ENCODE measurements at places on chromosomes 2 and 18.

- H3K4me1 ChIP-seq: peaks cover 10% of the 10 kb centered on the region
- no peaks in the 10 kb centered on the region for H3K27me3 ChIP-seq
- no peak for DNase-seq
- H3K4me3 ChIP-seq: no peak overlapping the region
Observed at GRCh38 chr2:11811036-11811654, 64.7 kb downstream of the LPIN1 start.

DNA sequence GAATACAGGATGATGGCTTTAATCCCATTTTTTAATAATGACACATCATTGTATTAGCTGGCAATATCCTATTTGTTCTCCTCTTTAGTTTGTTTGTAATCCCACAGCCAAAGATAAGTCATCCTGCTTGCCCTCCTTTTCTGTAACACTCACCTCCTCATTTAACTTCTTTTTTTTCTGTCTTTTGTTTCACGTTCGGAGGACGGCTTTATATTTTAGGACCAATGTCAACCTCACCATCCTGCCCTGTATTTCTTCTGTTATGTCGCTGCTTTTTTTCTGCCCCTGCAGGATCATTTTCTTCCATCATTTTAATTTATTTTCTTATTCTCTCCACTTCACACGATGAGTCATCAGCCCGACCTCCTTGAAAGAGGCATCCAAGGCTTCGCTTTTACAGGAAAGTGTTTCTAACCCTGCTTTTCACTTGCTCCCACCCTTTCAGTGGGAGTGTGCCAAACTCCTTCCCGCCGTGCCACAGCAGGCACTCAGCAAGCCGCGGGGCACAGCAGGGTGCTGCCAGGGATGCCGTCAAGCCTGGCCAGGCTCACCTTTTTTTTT lies 11.4 kb downstream of the RAB31 start:
- no peaks in the 10 kb centered on the region for H3K36me3 ChIP-seq
- no peaks in the 10 kb centered on the region for H3K4me1 ChIP-seq
- DNase-seq: no peak
- H3K27me3 ChIP-seq: no peaks in the 10 kb centered on the region
- no peak overlapping the region for H3K27ac ChIP-seq

DNA sequence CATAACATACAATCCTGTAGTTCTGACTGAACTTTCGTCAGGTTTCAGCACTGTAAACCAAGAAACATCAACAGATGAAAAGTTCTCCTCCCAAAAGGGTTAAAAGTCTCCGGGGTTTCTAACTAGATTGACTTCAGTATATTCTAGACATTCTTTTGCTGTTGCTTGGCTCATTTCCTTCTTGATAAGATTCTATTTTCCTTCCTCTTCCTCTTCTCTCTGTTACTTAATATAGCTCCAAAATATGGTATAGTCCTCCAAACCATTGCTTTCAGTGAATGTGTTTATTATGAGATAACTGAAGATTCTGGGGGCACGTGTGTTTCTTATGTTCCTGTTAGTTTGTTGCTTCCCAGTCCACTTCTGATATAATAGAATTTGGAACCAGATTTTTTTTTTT lies 46.4 kb upstream of the MAP4K3 start:
- H3K4me3 ChIP-seq: no peak overlapping the region
- H3K27me3 ChIP-seq: no peaks in the 10 kb centered on the region
- no peaks in the 10 kb centered on the region for H3K36me3 ChIP-seq
- H3K27ac ChIP-seq: no peak overlapping the region

DNA sequence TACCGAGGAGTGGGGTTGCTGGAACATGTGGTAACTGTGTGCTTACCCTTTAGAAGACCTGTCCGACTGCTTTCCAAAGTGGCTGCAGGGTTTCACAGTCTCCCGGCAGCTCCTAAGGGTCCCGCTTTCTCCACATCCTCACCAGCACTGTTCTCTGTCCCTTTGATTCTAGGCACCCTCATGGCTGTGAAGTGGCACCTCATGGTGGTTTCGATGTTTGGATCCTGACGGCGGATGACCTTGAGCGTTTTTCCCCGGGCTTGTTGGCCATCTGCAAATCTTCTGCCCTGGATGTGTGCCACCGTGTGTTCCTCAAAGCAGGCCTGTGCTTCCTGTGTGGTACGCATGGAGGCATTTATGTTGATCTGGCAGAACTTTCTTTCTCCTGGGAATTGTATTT lies 292.5 kb upstream of the HDAC4 start:
- peaks cover 8% of the 10 kb centered on the region for H3K4me1 ChIP-seq
- H3K4me3 ChIP-seq: no peak overlapping the region
- no peaks in the 10 kb centered on the region for H3K27me3 ChIP-seq
- H3K27ac ChIP-seq: no peak overlapping the region

DNA sequence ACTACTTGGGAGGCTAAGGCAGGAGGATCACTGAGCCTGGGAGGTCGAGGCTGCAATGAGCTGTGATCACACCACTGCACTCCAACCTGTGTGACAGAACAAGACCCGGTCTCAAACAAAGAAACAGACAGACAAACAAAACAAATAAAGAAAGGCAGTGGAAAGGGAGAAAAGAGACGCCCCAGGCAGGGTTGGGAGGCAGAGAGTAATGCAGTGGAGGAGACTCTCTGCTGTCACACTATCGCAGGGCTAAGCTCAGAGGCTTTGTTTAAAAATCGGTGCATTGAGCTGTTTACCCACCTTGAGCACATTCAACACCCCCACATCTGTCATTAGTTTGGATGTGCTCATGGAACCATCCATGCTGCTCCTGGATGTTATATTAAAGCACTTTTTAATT lies 84.2 kb upstream of the RMP24 start:
- no peak overlapping the region for H3K27ac ChIP-seq
- H3K36me3 ChIP-seq: no peaks in the 10 kb centered on the region
- H3K4me1 ChIP-seq: no peaks in the 10 kb centered on the region
- no peak overlapping the region for H3K4me3 ChIP-seq
- no peak for DNase-seq
- H3K27me3 ChIP-seq: no peaks in the 10 kb centered on the region

DNA sequence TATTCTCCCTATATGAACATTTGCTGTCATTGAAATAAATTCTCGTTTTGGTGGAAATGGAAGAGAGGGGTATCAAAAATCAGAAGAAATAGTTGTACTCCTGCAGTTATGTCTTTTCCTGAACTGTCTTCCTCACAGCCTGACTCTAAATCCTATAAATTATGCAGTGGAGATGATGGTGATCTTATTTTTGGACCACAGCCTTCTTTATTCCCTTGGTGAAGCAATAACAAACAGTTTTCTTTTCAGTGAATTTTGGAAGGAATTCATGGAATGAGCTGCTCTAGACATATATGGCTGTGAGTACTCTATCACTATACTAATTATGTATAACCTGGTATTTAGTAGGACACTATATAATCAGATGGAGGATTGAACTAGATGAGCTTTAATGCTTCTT lies 1.7 kb upstream of the SLC25A12 start:
- H3K27ac ChIP-seq: no peak overlapping the region
- no peak overlapping the region for H3K4me3 ChIP-seq
- peaks cover 6% of the 10 kb centered on the region for H3K4me1 ChIP-seq
- H3K36me3 ChIP-seq: no peaks in the 10 kb centered on the region
- no peak for DNase-seq
- no peaks in the 10 kb centered on the region for H3K27me3 ChIP-seq

GRCh38 chr2:233817995-233818638 lies 36.2 kb downstream of the HJURP start:
- no peak for DNase-seq
- no peak overlapping the region for H3K4me3 ChIP-seq
- H3K27ac ChIP-seq: no peak overlapping the region
- no peaks in the 10 kb centered on the region for H3K36me3 ChIP-seq
- no peaks in the 10 kb centered on the region for H3K4me1 ChIP-seq

- no peak overlapping the region for H3K4me3 ChIP-seq
Observed at GRCh38 chr2:113156278-113157117, 17.3 kb upstream of the PSD4 start.

- no peak overlapping the region for H3K27ac ChIP-seq
- DNase-seq: no peak
- H3K36me3 ChIP-seq: no peaks in the 10 kb centered on the region
- H3K27me3 ChIP-seq: no peaks in the 10 kb centered on the region
- no peak overlapping the region for H3K4me3 ChIP-seq
- H3K4me1 ChIP-seq: no peaks in the 10 kb centered on the region
Observed at GRCh38 chr2:8882094-8882493, 44.7 kb upstream of the KIDINS220 start.
